Dermis blood vessel endothelial cell (primary cell): ENCODE measurements at places on chromosomes 6 and 20. TPM values are rescaled to one million over a fixed set of nuclear protein-coding genes. Genes with fewer than 3 reads are reported as not detected.

GRCh38 chr6:7341989-7342742, 29.2 kb upstream of the SSR1 start:
- no peak for DNase-seq

- peak; percentile 63 for DNase-seq
Observed at GRCh38 chr6:1610497-1611321, 994 bp downstream of the FOXC1 start.

GRCh38 chr6:119339941-119340456, 9.6 kb downstream of the MAN1A1 start:
- no peak for DNase-seq

- no peak for DNase-seq
Observed at GRCh38 chr6:138229072-138229471, 10.8 kb upstream of the PBOV1 start.

The LRRC1 gene
- total RNA-seq = 60.1 and 68.8 TPM in 2 replicates

GRCh38 chr6:27562027-27562410, 89.1 kb upstream of the ZNF184 start:
- no peak for DNase-seq

GRCh38 chr6:45054610-45055009, 273.5 kb upstream of the RUNX2 start:
- DNase-seq = no peak

DNA sequence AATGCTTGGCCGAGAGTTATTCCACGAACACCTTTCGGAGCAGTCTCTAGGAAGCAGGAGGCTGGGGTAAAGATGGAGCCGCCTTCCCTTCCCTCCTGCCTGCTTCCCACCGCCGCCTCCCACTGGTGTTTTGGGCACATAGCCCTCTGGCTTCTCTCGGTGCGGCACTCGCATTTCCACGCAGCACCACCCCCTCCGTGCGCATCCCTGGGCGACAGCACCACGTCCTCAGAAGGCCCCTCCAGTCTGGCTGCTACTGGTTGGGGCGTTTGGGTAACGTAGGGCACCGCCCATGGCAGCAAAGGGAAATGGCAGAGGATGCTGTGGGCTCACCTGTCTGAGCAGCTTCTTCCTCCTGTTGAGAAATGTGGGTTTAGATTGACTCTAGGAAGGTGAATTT, 2.4 kb downstream of the COL20A1 start:
- DNase-seq = no peak

- DNase-seq = no peak
Observed at GRCh38 chr6:144590532-144590931, 305.4 kb downstream of the UTRN start.

GRCh38 chr6:104252276-104252675, 607.4 kb downstream of the HACE1 start:
- DNase-seq = no peak

DNA sequence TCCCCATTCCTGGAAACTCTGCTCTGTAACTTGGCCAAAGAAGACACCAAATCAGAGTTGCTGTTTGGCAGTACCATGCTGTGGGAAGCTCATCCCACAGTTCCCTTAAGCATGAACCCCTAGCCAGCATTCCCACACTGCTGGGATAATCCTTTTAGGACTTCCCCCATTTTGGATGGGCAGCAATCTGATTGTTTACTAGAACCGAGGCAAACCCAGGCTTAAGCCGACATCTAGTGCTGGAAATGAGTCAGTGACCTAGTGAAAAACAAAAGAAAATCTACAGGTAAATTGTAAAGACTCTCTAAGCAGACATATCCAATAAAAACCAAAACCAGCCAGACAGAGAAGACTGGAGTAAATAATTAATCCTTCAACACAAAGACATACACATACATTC, 5.2 kb downstream of the DNAH8 start:
- peak; percentile 62 for DNase-seq

GRCh38 chr6:3819161-3820110, 29.7 kb upstream of the FAM50B start:
- no peak for DNase-seq

The MUCL3 gene
- total RNA-seq = not detected in 2 replicates

DNA sequence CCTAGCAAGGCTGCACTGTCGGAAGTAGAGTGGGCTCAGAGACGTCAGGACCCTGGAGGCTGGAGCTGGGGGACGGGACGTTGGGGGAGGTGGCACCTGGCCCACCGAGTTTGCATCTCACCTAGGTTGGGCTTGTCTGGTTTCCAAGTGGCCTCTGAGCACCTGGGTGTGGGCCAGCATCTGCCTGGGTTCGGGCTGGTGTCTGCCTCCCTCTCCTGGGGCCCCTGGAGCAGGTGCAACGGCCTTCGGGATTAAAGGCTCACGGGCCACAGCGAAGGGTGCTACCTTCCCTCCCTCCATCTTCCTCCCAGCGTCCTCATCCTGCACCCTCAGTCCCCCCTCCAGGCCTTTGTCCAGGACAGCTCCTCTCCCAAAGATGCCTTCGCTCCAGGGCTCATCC, 6.0 kb downstream of the HRH3 start:
- DNase-seq = no peak

GRCh38 chr6:97702248-97702647, 419.2 kb upstream of the MMS22L start:
- no peak for DNase-seq

The TRERF1 gene
- total RNA-seq = 0.05 and 0.17 TPM in 2 replicates

The TMC2 gene
- total RNA-seq = not detected in 2 replicates

- DNase-seq = no peak
Observed at GRCh38 chr20:63194797-63195173, 21.1 kb downstream of the YTHDF1 start.

The CRISP2 gene
- total RNA-seq = not detected in 2 replicates
